ENCODE measurements at places on chromosomes 6 and 20.

- DNase-seq: no peak
These were observed at the start of gene MLIP for GRCh38 chr6:54111341-54112045. Gene MLIP (plus strand): TSS chr6:54111443. CDS start chr6:54111480, 37 bp downstream.

- DNase-seq: peak; percentile 26
These were observed 95.4 kb downstream of the OGFRL1 start for GRCh38 chr6:71383901-71384489.

- DNase-seq: no peak
These were observed 20.9 kb upstream of the POM121L2 start for GRCh38 chr6:27332692-27333641.

- DNase-seq: no peak
These were observed 641 bp downstream of the DBNDD2 start for GRCh38 chr20:45408646-45409213.

DNA sequence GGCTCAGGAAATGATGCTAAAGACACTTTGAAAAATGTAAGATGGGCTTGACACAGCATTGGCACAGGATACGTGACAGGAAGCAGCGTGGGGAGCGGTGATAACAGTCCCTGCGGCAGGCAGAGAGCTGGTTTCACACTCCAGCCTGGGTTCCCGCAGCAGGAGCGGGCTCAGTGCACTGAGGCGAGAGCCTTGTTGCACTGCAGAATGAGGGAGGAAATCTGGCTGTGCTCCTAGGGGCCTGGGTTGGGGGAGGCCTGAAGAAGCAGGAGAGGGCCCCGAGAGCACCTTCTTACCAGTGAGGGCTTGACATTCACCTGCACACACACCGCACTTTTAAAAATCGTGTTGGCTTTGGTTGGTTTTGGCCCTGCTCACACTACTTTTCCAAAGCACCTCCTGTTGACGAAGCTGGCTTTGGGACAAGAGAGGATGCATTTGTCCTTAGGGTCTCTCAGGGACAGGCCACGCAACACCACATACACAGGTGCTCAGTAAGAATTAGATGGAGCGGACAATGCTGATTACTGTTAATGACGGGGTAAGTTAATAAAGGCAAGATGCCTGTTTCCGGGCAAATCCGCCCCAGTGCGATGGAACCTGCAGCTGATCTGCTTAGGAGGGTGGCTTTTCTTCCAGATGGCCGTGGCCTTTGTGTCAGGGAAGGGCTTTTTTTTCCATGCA, 49.4 kb upstream of the ARMC2 start:
- peak; percentile 95 for DNase-seq

DNA sequence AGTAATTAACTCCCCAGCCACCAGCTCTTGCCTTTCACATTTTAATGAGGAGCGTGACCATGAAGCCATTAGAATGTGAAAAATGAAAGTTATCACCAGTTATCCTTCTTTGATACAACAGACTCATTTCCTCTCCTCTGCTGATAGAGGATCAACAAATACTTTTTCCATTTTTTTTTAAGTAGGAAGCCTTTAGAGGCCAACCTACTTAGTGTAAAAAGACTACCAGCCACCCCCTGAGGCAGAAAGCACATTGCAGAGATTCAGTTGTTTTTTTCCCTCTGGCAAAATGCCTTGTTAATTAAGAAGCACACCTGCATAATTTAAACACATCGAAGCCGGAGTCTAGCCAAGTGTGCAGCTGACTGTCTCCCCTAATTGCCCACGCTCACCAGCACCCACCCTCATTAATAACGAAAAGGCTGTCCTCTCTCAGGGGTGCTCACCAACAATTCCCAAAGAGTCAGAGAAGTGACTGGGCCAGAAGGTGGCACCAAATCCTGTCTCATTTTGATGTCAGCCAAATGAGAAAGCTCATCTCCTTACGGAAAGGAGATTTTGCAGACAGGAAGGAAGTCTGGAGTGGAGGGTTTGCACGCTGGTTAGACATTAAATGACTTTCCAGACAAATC, 60.9 kb upstream of the MC3R start:
- DNase-seq: no peak

DNA sequence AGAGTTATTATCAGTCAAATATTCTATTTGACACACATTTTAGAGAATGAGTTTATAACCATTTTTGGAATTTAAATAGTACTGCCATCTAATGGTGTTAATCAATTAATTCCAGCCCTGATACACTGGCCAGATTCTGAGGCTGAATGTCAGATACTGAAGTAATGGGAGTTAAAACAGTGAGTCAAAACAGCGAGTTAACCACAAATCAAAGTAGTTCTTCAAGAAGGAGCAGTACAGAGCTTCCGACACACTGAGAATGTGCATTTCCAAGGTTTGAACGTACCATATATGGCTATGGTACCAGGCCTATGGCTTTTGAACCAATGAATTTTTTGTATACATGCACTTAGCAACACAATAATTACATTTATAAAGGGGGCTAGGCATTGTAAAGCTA, 11.3 kb upstream of the CEP43 start:
- no peak for DNase-seq

- DNase-seq: no peak
These were observed 242.0 kb downstream of the FUT9 start for GRCh38 chr6:96257751-96258150.

DNA sequence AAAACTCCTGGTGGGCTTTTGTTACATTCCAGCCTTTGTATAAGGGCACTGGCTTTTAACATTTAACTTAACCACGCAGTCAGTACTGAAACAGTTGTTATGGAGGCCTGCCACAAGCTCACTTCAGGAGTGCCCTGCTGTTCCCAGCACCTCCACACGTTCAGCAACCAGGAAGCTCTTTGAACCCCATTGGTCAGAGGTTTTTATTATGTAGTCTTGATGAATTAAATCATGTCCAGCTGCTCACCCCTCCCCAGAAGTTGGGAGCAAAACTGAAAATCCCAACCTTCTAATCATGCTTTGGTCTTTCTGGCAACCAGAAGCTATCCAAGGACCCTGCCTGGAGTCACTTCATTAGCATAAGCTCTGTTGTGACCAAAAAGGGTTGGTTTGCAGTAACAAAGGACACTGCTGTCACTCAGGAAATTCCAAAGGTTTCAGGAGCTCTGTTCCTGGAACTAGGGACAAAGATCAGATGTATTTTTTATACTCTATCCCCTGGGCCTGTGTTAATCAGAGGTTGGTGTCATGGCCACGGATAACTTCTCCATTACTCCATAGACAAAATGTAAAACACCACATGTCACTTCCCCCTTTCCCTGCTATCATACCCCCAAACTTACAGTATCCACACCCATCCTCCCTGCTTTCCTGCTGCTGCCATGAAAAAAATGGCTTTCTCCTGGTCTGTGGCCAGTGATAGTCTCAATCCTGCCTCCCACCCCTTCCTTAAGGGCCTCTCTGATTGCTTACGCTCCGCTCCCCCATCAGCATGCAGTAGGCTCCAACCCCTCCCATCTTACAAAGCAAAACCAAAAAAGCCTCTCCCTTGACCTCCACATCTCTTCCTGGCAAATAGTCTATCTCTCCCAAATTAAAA, 3.1 kb downstream of the ARMC12 start:
- no peak for DNase-seq

- DNase-seq: peak; percentile 65
These were observed 6.0 kb upstream of the LATS1 start for GRCh38 chr6:149723771-149724417.

DNA sequence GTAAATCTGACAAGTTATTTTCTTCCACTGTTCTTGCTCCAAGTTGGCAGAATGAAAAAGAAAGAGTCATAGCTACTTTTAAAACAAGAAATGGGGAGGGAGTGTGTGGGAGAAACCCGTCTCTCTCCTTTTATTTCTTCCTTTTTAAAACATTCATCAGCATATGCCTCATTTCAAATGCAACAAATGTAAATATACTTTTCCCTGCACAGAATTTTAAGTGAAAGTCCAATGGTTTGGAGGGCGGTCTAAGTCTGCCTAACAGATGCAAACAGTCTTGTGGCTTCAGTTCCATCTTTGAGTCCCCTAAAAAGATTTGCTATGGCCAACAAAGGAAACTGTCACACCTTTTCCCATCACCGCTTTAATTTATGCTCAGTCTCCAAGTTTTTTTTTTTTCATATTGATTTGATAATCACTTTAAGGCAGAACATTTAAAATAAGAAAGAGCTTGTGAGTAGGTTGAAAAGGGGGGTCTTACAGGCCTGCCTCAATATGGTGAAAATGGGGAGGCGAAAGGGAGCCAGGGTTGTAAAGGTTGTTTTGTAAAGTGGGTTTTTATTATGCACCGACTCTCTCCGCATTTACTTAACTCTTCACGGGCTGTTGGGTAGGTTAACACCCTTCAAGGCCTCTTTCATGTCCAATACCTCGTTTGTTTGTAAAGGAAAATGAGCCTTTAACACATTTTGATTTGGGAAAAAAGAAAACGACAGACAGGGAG, 4.6 kb downstream of the TFAP2D start:
- DNase-seq: no peak

DNA sequence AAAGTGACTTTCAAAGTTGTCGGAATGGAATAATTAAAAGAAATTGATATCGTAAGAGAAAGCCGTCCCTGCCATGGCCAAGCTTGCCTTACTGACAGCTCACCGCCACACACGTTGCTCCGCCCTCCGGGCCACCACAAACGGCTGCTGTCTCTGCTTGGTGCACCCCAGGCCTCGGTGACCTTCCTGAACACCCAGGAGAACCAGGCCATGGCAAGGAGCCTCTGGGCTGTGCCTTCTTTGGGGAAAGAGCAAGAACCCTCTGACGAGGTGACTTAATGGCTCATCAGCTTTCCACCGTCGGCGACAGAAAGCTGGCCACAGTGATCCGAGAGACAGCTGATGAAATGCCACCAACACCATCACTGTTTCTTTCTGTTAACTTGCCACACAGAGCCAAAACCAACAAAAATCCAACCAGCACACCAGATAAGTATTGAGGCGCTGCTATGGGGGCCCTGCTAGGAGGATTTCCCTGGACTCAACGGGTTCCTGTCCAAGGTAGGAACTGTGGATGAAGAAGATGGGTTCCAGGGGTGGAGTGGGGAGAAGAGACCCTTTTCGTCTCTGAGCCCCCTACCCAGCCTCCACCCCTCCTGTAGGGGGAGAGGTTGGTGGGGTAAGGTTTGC, 61.4 kb downstream of the NPEPL1 start:
- no peak for DNase-seq

DNA sequence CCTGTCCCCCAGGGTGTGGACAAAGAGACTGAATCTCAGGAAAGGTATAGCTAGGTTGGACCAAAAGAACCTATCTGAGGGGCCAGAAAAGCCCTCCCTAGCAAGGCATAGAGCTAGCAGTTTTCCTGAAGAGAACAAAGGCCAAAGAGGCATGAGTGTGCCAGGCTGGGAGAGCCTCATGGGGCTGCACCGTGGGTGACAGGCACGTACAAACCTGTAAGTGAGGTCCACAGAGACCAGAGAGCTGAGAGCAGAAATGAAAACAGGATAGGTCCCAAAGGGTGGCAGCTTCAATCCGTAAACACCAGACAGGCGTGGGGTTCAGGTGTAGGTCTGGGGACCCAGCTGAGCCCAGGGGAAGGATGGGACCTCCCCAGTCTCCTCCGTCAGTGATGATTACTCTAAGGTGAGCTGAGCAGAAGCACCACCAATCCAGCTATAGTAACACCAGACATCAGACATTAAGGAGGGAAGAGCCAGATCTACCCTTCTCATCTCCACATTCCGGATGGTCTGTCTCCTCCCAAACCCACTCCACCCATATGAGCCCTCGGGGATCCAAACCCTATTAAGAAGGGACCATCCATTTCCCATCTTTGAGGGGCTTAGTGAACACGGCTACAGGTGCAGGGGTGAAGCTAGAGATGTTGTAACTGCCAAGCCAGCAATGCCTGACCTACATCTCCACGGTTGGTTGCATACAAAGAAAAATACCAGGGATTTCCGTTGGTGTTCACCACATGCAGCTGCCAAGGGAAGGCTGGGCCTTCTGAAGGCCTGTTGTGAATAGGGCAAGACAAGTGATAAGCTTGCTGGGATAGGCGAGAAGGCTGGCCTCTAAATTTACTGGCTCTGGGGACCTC, 38.3 kb downstream of the BCL2L1 start:
- peak; percentile 99 for DNase-seq

GRCh38 chr6:169868458-169868857, 117.0 kb downstream of the ERMARD start:
- DNase-seq: peak; percentile 74

GRCh38 chr6:123745895-123746294, 57.8 kb upstream of the NKAIN2 start:
- no peak for DNase-seq

GRCh38 chr6:100230953-100231316, 233.8 kb downstream of the SIM1 start:
- DNase-seq: no peak

- DNase-seq: no peak
These were observed 24.6 kb downstream of the MAS1 start for GRCh38 chr6:159915397-159915796.

Measured in Jurkat, Clone E6-1 (cell line).